Stimulated activated CD4-positive, alpha-beta T cell treated with anti-CD3 and anti-CD28 coated beads, Interleukin-15, amount 100 ng/mL, for 48 hours (primary cell): ENCODE measurements at places on chromosomes 7 and 10.

GRCh38 chr10:86210416-86210815, 156.2 kb downstream of the GRID1 start:
- no peak for DNase-seq

DNA sequence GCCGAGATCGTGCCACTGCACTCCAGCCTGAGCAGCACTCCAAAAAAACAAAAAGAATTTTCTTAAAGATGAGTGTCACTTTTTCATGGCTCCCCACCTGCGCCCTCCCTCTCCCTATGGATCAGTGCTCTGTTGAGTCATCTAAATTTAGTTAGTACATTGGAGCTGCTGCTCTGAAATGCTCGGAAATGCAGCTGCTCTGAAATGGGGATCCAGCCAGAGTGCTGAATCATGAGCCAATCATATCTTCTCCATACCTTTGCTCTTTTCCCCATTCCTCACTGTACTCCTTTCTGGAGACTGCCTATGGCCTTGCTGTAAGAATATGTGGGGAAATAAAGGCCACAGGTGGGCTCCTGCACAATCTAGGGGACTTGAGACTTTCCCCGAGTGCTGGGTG, 188.8 kb downstream of the ZNF438 start:
- DNase-seq, result no peak

- no peak for DNase-seq
Observed at GRCh38 chr7:84666651-84667050, 472.1 kb upstream of the SEMA3A start.

GRCh38 chr7:50761713-50762112, 21.0 kb downstream of the GRB10 start:
- DNase-seq, result no peak

DNA sequence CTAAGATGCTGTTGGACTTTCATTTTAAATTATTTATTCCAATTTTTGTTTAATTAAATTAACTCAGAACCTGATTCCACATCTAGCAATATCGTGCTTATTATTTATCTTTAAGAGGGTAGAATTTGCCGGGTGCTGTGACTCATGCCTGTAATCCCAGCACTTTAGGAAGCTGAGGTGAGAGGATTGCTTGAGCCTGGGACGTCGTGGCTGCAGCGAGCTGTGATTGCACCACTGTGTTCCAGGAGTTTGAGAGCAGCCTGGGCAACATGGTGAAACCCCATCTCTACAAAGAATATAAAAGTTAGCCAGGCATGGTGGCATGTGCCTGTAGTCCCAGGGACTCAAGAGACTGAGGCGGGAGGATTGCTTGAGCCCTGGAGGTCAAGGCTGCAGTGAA, 47.8 kb downstream of the ZFAND4 start:
- DNase-seq, result no peak
